ENCODE measurements at places on chromosomes 7 and 10. TPM values are rescaled to one million over a fixed set of nuclear protein-coding genes. Genes with fewer than 3 reads are reported as not detected.

The PURB gene
- 22.0 TPM for total RNA-seq

The ASB10 gene
- not detected for total RNA-seq

The FAM25C gene
- not detected for total RNA-seq

The TAS2R5 gene
- total RNA-seq = 0.39 TPM

The ATOH7 gene
- 0.48 TPM for total RNA-seq

The ITPRID1 gene
- total RNA-seq = not detected

The SPDYE5 gene
- total RNA-seq = not detected

The CTTNBP2 gene
- 7.6 TPM for total RNA-seq

The PPP1R9A gene
- total RNA-seq = 0.24 TPM

The HOXA1 gene
- 1.4 TPM for total RNA-seq

The GPR15LG gene
- total RNA-seq = not detected

The TPK1 gene
- 1.1 TPM for total RNA-seq

Measured in epithelial cell of alveolus of lung (primary cell).